ENCODE measurements at places on chromosomes 1 and 21.

GRCh38 chr1:37471345-37472231, 2.8 kb upstream of the ZC3H12A start:
- DNase-seq = no peak

- no peak for DNase-seq
Observed at GRCh38 chr1:20029178-20029912, 40.6 kb upstream of the PLA2G5 start.

DNA sequence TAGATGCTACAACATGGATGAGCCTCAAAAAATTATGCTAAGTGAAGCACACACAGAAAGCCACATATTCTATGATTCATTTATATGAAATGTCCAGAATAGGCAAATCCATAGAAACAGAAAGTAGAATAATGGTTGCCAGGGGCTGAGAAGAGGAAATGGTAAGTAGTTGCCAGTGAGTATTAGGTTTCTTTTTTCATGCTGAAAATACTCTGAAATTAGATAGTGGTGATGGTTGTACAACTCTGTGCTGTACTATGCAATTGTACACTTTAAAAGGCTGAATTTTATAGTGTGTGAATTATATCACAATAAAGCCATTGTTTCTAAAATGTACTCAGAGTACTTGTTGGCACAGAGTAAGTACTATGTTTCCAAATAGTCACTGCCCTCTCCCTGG, 15.5 kb upstream of the GFI1 start:
- no peak for DNase-seq

GRCh38 chr1:184433956-184434502, 47.2 kb downstream of the C1orf21 start:
- no peak for DNase-seq

DNA sequence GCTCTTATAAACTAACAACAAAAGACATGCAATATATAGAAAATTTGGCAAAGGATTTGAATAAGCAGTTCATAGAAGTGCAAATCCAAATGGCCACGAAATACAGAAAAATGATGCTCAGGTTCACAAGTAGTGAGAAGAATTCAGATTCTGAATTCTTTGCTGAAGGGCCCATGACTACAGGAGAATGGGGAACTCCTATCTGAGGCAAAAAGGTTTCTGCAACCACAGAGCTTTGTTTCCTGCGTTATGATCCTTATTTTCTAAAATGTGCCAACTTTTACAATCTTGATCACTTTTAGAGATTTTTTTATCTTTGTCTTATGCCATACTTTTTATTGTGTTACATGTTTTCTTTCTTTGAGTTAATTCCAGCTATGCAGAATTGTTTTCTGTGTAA, 91.3 kb downstream of the ITSN1 start:
- no peak for DNase-seq

GRCh38 chr1:175157200-175157599, 35.4 kb downstream of the KIAA0040 start:
- no peak for DNase-seq

DNA sequence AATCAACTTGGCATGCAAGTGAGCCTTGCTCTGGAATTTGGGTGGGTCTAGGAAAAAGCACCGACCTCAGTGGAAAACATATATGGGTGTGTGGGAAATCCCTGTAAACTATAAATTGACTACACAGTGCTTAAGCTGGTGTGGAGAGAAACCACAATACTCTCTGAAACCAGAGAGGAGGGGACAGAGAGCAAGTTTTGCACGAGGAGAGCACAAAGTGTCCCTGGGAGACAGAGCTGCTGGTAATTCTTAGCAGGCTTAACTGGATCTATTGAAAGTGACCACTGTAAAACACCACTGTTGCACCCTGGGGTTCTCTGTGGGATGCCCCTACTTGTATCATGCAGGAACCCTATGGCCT, 12.8 kb downstream of the KCNJ15 start:
- no peak for DNase-seq

DNA sequence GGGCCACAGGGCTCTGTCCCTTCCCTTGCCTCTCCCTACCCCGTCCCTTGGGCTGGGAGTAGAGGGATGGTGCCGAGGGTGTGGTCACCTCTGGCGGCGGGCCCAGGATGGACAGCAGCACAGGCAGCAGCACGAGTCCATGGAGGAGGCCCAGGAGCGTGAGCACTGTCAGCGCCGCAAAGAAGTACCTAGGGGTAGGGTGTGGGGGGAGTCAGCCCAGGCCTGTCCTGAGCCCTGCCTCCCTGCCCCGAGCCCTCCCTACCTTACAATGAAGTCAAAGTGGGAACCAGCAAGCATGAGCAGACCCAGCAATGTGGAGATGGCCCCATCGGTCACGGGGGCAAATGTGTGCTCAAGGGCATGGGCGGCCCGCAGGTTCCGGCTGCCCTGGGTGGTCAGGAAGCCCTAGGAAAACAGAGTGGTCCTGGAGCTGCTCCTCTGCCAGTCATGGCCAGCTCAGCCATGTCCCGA, 14.7 kb downstream of the BTBD19 start:
- no peak for DNase-seq

DNA sequence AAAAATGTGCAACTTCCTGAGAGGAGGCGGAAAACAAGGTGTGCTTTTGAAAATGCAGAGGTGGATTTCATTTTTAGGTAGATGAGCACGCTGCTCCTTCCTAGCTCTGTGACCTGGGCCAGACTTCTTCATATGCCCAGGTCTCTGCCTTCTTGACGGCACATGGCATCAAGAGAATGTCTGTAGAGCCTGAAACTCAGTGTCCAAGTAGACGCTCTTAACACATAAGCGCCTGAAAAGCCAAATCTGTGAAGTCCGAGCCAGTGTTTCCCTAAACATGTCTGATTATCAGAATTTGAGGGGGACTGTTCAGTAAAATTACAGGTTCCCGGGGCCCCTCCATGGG, 25.7 kb downstream of the FHAD1 start:
- DNase-seq = no peak

DNA sequence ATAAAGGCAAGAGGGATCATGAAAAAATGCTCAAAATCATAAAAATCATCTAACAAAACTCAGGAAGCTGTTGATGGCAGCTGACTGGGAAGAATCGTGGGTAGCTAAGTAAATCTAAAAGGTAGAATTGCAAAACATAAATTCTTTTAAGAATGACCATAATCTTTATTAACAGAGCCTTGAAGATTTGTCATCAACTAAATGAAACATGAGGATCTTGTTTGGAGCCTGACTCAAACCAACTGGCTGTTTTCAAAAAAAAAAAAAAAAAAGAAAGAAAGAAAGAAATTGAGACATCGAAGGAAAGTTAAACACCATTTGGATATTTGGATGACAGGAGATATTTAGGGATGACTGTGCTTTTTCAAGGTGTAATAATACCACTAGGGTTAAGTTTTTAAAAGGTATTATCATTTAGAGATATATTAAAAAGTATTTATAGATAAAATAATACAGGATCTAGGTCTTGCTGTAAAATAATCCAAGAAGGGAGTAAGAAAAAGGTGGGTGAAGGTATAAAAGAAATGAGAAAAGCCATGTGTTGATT, 48.6 kb downstream of the CD34 start:
- no peak for DNase-seq

GRCh38 chr1:241828463-241829021, 19.5 kb upstream of the EXO1 start:
- no peak for DNase-seq

- peak; percentile 26 for DNase-seq
Observed at GRCh38 chr1:180881806-180882509, 30.7 kb upstream of the KIAA1614 start.

DNA sequence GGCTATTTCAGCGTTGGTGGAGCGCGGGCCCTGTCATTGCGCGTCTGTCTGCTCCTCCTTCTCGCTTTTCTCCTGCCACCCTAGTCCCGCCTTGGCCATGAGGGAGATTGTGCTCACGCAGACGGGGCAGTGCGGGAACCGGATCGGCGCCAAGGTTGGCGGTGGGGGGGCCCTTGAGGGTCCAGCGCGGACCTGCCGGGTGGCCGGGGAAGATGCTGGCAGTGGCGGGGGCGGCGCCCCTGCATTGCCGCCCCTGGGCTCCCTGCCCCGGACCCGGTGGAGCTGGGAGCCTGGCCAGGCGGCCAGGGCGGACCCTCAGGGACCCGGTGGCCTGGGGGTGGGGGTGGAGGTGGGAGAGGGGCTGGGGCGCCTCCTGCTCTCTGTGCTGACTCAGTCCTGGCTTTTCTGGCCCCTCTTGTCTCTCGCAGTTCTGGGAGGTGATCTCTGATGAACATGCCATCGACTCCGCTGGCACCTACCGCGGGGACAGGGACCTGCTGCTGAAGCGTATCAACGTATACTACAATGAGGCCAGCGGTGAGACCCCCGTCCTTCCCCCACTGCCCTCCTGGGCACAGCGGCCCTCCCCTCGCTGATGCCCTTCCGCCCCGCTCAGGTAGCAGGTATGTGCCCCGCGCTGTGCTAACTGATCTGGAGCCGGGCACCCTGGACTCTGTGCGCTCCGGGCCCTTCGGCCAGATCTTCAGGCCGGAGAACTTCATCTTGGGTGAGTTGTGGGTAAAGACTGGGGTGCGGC, 58.3 kb upstream of the MAP1LC3C start:
- no peak for DNase-seq

- DNase-seq = no peak
Observed at GRCh38 chr1:25685211-25685750, 68.7 kb downstream of the MAN1C1 start.

- DNase-seq = no peak
Observed at GRCh38 chr1:229971141-229971540, 95.9 kb upstream of the GALNT2 start.

GRCh38 chr1:233654658-233655280, 40.9 kb downstream of the KCNK1 start:
- no peak for DNase-seq

- DNase-seq = no peak
Observed at GRCh38 chr1:51302270-51302669, 28.1 kb downstream of the TTC39A start.

- DNase-seq = no peak
Observed at GRCh38 chr1:241950390-241950789, 7.2 kb upstream of the BECN2 start.

GRCh38 chr1:8217011-8217711, 100.8 kb upstream of the SLC45A1 start:
- DNase-seq = no peak

- no peak for DNase-seq
Observed at GRCh38 chr1:207402744-207403143, 51.4 kb upstream of the CR2 start.

- no peak for DNase-seq
Observed at GRCh38 chr21:30996728-30997127, 41.5 kb downstream of the KRTAP19-8 start.

DNA sequence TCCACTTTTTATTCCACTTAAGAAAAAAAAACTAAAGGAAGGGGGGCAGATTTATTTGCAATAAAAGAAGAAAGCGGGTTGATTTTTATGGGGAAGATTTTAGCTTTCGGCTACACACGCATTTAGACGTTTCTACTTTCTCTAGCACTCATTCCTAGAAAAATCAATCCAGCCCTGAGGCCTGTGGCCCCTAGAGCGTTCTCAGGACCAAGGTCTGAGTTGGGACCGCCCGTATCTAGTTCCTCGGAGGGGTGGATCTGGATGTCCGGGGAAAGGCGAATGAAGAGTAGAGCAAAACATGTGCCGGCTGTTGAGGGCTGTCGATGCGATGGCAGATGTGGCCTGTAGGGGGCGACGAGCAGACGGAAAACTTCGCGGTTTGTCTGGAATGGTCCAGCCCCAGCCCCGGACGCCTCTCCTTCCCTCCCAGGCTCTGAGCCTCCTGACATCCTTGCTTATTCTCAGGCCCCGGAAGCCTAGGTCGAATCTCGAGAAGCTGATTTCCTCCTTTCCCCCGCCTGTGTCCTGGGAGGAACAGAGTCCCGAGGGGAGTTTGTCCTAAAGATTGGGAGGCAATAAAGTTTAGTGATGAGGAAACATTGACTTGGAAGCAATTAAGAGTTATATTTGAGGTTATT, 5.2 kb downstream of the FOXD3 start:
- peak; percentile 66 for DNase-seq

GRCh38 chr1:187396226-187396625, 567.5 kb downstream of the PLA2G4A start:
- no peak for DNase-seq

GRCh38 chr1:91440847-91441246, 36.2 kb upstream of the HFM1 start:
- no peak for DNase-seq

DNA sequence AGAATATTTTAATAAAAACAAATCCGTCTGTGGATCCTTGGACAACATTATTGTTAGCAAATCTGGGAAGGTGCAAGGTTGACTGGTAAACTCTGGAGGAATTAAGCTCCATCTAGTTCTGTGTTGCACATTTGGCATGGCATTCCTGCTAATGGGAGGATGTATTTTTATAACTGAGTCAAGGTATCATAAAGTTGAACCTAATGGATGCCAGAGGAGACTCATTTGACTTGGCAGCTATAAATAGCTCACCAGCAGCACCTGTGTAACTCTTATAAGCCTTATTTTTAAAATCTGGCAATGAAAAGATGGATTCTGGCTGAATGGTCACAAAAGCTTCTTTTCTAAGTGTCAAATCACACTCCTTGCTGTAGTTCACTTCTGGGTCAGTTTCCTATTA, 118.5 kb upstream of the ADAMTS5 start:
- no peak for DNase-seq

- no peak for DNase-seq
Observed at GRCh38 chr1:156963621-156964020, 43.2 kb downstream of the LRRC71 start.

DNA sequence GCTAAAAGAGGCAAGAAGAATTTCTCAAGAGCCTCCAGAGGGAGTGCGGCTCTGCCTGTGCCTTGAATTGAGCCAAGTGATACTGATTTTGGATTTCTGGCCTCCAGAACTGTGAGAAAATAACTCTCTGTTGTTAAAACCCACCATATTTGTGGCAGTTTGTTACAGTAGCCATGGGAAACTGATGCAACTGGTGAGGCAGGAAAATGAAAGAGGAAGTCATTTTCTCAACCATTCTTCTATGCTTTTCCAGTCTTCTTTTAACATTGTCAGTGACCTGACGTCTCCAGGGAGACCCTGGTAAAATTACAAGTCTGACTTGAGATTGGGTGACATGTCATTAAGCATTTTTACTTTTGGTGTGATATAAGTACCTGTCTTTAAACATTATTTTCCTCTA, 5.8 kb downstream of the OR6P1 start:
- DNase-seq = no peak

GRCh38 chr21:34615487-34615814, 538 bp upstream of the RCAN1 start:
- DNase-seq = no peak

DNA sequence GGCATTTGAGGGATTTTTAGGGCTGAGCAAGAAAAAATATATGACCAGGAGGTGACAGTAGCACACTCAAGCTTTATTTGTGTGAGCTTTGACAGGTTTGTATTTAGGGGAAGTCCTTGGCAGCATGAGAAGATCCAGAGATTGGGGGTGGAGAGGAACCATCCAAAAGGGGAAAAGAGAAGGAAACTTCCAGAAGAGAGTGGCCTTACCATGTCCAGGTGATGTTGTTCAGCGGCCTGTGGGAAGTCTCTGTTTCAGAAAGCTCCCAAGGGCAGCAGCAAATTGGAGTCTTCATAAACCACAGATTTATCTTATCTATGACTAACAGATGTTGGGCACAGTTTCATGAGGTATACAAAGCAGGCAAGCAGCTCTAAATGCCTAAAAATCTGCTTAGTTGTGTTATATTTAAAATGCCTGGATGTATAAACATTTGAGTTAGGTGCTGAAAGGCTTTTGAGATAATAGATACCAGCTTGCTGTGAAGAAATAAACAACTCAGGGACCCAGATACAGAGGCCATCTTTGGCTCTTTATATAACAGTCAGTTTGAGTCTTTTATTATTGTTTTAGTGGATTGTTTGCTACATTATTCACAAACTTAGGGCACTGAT, 21.2 kb upstream of the ADAR start:
- no peak for DNase-seq

Data from renal cortex interstitium (tissue), 15 donors.